ENCODE measurements at places on chromosomes 1 and 21.

- DNase-seq, result no peak
These were observed 222.6 kb downstream of the CAMTA1 start for GRCh38 chr1:7007902-7008301.

DNA sequence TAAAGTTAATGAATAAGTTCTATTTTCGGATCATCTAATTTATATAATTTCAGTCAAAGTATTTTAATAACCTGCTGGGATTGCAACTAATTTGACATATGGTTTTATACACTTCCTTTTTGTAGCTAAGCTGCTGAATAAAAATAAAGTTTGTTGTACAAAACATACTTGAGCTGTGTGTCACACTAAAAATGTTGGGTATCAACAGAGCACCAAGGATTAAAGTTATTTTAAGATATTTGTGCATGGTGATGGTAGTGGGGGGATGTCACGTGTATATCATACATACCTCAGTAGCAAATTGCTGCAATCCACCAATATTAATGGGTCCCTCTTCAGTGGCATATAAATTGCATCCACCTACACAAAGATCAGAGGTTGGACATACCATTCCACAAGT lies 199.6 kb downstream of the DPYD start:
- DNase-seq, result no peak

DNA sequence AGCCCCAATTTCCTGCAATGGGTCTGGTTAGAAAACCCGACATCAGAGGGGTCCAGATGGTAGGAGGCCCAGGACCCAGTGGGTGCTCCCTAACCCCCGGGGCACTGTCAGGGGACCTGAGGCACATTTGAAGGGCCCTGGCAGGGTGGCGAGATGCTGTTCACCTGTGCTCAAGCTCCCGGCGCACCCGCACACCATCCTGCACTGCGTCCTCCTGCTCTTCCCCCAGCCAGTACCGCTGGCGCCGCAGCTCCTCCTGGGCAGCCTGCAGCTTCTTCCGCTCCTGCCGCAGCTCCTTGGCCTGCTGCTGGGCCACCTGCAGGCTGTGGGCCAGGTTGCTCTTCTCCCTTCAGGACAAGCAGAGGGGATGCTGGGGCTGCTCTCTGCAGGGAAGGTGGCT lies 36.0 kb downstream of the RNU1-1 start:
- no peak for DNase-seq

- DNase-seq, result no peak
These were observed 62.6 kb upstream of the C1orf105 start for GRCh38 chr1:172357753-172358385.

GRCh38 chr1:11729498-11730428 lies 6.2 kb upstream of the AGTRAP start:
- no peak for DNase-seq

- no peak for DNase-seq
These were observed 5.8 kb downstream of the TCHH start for GRCh38 chr1:152109231-152109997.

Measured in effector memory CD8-positive, alpha-beta T cell (primary cell).